ENCODE measurements at places on chromosomes 6 and 20.

GRCh38 chr6:44004625-44005506, 122.4 kb downstream of the MRPL14 start:
- DNase-seq = no peak

DNA sequence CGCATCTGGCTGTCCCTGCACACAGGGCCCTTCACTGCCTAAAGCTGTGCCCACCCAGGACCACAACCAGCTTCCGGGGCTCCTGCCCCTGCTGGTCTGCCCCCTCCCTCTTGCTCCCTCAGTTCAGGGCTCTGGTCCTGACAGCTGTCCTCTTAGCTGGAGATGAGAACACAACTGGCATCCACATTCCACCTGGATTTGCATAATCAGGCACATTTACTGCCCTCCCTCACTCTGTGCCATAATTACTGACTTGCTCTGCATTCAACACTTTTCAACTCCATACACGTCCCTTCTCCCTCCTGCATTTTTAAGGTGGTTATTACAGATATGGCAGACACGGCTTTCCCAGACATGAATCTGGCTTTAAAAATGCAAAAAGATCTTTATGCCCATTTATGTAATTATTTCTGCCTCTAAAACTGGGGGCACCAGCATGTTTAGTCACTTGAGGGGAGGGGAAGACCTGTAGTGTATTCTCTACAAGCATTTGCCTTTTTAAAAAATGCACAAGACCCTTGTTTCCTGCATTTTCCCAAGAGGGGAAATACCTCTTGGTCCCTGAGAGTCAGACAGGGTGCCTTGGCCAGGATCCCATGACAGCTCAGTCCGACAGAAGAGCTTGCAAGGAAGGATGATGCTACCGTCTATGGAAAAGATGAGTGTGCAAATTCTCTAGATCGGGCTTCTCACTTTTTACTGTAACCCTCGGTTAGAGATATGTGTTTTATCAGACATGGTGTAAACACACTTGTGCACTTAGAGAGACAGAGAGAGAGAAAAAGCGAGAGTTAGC, 401.8 kb downstream of the PREX1 start:
- DNase-seq = no peak

- no peak for DNase-seq
Observed at GRCh38 chr20:61562897-61563504, 310.9 kb downstream of the CDH4 start.

- DNase-seq = no peak
Observed at GRCh38 chr6:111745186-111745585, 128.1 kb downstream of the FYN start.

GRCh38 chr6:133040094-133040802, 200.9 kb upstream of the EYA4 start:
- DNase-seq = no peak

- DNase-seq = no peak
Observed at GRCh38 chr6:109253366-109253765, 128.9 kb downstream of the CD164 start.

DNA sequence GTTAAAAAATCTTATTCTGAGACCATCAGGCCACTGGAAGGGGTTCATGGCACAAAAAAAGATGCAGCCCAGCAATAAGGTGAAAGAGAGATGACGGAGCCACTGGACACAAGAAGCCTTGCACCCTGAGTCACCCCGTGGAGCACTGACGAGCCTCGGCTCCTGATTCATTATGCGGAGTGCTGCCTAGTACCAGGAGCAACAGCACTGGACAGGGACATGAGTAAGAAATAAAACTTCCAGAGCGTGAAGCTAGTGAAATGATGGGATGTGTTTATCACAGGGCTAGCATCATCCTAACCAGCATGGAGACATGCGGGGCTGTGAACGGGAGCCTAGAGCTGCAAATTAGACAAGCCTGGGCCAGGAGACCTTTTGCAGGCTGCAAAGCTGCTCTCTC, 53.3 kb downstream of the RNASET2 start:
- no peak for DNase-seq

GRCh38 chr6:152948150-152948768, 34.6 kb downstream of the FBXO5 start:
- no peak for DNase-seq

DNA sequence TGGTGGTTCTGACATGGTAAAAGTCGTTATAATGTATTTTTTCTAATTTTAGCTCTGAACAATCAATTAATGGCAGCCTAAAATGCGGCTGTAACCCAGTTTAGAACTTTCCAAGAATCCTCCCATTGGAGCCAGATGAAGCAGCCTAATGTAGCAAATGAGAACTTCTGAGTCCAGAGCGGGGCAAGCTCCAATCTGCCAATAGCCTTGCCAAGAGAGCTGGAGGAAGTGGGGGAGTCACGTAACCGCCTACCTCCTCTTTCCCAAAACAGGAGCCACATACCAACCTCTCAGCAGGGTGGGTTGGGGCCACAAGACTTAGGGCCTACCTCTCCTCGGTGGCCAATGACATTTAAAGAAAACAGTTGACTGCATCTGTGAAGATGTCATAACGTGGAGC, 230.6 kb downstream of the SOD2 start:
- DNase-seq = no peak

DNA sequence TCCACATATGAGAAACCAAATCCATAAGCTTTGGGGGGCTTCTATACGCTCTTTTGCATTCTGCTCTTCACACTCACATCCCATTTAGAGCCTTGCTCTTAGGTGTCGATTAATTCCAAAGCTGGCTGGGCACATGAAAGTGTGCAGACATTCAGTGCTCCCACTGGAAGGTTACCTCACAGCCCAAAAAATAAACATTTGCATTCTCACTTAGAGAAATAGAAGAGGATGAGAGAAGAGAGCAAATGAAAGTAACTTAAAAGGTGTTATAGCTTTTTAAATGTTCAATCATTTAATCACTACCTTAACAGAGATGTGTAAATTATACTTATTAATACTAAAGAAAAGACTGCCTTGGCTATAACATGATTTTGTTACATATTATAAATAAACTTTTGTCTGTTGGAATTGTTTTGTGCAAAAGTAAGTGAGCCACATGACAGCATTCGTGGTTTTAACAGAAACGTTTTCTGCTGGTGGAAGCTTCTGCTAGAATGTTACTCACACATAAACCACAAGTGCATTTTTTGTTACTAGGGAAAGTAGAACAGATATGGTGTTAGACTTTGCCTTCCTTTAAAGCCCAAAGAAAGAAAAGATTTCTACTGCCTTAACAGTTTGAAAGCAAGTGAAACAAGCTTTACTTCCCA, 116.7 kb downstream of the SIM1 start:
- no peak for DNase-seq

GRCh38 chr6:157928428-157928827, 53.2 kb upstream of the SYNJ2 start:
- no peak for DNase-seq

GRCh38 chr6:39102071-39102820, 12.7 kb downstream of the SAYSD1 start:
- no peak for DNase-seq

DNA sequence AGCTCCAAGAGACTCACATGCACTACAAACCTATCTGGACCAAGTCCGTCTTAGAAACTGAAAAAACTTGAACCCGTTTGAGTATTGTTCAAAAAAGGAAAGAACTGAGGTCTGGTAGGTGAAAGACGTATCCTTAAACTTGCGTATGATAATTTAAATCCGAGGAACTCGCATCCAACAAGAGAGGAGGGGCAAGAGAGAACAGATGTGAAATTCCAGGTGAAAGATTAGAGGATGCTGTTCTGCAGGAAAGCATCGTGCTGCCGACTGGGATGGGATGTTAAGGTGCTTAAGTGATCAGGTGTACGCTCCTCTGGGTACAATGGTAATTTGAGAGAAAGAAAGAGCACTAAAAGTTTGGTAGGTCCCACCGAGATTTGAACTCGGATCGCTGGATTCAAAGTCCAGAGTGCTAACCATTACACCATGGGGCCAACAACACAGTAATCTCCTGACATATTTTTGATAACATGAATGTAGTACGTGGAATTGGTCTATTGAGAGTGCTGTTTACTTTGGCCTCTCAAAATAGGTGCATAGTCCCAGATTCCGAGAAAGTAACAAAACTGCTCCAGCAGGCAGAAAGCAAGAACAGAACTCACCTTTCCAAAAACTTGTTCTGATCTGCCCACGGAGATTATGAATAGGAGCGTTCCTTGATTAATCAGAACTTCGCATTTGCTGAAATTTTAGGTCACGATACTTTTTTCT, 53.5 kb upstream of the BTN3A2 start:
- DNase-seq = no peak

DNA sequence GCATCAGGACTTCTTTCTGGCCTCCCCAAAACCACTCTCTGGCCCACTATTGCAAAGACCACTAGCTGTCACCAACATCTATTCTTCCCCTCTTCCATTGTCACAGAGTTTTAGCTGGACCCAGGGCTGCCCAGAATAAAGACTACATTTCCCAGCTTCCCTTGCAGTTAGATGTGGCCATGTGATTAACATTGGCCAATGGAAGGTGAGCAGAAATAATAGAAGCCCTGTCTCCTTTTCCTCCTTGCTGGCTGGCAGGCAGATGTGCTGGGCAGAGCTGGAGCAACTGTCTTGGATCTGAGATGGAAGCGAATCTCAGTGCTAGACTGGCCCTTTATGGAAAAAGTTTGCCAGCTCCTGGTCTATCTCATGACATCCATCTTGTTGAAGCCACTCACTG, 97.0 kb downstream of the KCNB1 start:
- no peak for DNase-seq

DNA sequence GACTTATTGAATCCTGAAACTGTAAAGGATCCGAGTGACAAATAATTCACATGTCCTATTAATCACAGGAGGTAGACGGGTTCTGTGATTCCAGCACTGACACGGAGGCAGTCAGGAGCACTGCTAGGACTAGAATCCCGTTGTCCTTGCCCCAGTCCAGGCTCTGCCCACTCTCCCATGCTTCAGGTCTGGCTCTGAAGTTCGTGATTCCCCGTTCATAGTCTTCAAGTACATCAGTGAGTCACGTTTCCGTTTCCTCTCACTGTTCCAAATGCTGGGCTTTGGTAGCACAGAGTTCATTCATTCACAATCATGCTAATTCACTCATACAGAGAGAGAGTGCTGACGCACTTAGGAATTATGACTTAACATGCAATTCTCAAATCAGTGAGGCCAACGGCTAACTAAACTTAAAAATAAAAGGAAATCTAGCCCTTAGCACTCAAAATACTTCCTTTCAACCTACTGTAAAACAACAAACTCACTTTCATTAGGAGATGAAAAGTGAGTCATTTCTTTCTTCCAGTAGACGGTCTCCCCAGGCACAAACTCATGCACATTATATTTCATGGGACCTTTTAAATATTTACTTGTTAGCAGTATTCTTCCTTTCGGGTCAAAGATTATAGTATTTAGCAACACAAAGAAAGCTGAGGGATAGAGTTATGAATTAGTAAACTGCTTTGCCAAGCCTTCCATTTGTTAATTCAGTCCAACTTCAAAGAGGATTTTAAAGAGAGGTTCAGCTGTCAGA, 94.0 kb upstream of the NHSL1 start:
- no peak for DNase-seq

DNA sequence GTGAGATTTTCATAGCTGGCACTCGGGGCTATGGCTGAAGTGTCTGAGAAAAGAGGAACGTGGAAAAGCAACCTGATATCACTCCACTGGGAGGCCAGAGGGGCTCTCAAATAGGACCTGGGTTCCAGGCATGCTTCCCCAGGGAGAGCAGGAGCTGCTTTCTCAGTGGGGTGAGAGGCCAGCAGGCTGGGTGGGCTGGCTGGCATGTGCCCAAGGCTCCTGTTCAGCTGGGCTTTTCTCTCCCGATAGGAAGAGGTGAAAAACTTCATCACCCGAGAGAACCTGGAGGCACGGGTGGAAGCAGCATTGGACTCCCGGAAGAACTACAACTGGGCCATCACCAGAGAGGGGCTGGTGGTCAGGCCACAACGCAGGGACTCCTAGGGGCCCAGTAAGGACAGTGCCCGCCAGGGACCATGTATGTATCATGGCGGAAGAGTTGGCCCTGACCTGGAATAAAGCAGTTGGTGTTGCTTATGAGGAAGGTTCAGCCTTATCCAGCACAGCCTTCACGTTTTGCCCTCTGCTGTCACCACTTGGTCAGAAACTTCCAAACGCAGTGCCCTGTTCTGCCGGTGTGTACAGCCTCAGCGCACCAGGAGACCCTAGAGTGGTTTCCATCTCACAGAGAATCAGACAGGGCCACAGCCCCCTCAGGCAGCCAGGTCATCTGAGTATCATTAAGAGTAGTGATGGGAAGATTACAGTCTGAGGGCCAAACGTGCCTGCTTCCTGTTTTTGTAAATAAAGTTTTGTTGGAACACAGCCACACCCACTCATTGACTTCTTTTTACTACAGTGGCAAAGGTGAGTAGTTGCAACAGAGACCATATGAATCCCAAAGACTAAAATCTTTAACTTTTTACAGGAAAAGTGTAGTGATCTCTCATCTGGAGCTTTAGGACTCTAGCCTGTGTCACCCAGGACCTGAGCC, 1.9 kb downstream of the MRPS26 start:
- DNase-seq = no peak

- DNase-seq = no peak
Observed at GRCh38 chr20:53530440-53530839, 63.2 kb downstream of the ZNF217 start.

DNA sequence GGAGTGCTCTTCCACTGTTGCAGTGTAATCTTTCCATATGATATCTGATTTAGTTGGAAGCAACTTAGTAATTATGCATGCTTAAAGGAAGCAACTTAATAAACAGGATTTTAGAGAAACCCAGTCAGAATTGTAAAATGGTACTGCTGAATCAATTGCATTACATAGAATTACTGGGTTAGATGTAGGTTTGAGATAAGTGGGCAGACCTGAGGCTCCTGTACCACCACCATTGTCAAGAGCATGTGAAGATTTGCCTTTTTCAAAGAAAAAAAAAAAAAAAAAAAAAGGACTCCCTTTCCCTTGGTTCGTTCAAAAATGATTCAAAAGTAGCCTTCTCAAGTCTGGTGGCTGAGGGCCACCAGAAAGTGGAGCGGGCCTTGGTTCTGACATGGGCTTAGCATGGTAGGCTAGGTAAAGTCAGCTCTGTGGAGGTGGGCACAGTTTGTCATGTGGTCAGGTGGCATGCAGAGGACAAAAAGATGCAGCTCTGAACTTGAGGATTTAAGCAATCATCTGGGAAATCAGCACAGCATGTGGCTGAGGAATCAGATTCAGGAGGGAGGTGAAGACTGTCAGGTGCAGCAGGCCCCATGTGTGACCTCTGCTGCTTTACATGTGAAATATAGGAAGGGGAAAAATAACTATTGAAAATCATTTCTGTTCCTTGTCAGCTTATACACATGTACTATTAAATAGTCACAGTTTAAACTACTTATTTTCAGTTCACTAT, 32.4 kb downstream of the ARID1B start:
- no peak for DNase-seq

- DNase-seq = no peak
Observed at GRCh38 chr20:38294076-38294591, 9.8 kb upstream of the BPI start.

DNA sequence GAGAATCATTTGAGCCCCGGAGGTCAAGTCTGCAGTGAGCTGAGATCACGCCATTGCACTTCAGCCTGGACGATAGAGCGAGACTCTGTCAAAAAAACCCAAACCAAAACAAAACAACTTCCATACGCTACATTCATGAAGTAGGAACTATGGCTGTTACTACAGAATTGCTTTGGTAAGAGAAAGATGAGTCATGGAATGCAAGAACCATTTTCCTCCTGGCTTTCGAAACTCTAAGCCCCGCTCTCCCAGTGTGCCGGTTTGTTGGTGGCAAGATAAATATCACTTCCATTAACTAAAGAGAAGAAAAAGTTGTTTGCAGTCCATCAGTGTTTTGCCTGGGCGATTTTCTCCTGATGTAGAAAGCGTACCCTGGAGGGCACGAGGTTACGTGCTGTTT, 61.3 kb downstream of the ZDHHC14 start:
- DNase-seq = no peak

- no peak for DNase-seq
Observed at GRCh38 chr6:3269281-3269975, 10.7 kb downstream of the PSMG4 start.

All from stimulated activated CD8-positive, alpha-beta memory T cell treated with anti-CD3 and anti-CD28 coated beads, Interleukin-4, amount 100 ng/mL, for 1 hour (primary cell).